ENCODE measurements at places on chromosomes 13 and 19.

GRCh38 chr19:57807541-57807940 lies 7.2 kb downstream of the ZNF552 start:
- DNase-seq: no peak

DNA sequence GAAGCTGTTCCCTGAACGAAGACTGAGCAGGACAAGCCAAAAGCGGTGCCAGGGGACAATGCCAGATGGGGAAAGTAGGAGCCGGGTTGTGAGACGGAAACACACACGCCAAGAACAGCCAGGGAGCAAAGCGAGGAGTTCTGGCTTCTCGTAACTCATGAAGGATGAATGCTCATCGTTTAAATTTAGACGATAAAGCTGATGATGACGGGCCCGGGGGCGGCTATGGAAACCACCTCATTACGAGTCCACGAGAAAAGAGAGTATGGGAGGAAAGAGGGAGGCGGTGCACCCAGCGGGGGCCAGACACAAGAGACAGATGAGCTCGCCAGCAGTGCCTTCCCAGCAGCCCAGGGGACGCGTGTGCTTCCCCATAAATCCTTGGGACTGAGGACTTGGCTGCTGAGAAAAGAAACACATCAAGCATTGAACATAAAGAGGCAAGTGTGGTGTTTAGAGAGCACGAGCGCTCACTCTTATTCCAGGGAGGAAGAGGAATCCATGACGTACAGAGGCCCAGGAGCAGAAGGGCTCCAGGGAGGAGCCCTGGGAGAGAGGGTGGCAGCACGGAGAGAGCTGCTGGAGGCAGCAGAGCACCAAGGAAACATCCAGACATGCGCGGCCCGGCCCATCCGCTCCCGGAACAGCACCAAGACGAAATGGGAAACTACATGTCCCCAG lies 70.7 kb downstream of the EPS15L1 start:
- DNase-seq: peak; percentile 59

- no peak for DNase-seq
Measured at GRCh38 chr13:67136157-67136556, 94.0 kb downstream of the PCDH9 start.

GRCh38 chr19:8648240-8648639 lies 17.8 kb downstream of the NFILZ start:
- DNase-seq: no peak

GRCh38 chr19:45809643-45810159 lies 5.4 kb downstream of the RSPH6A start:
- DNase-seq: no peak

DNA sequence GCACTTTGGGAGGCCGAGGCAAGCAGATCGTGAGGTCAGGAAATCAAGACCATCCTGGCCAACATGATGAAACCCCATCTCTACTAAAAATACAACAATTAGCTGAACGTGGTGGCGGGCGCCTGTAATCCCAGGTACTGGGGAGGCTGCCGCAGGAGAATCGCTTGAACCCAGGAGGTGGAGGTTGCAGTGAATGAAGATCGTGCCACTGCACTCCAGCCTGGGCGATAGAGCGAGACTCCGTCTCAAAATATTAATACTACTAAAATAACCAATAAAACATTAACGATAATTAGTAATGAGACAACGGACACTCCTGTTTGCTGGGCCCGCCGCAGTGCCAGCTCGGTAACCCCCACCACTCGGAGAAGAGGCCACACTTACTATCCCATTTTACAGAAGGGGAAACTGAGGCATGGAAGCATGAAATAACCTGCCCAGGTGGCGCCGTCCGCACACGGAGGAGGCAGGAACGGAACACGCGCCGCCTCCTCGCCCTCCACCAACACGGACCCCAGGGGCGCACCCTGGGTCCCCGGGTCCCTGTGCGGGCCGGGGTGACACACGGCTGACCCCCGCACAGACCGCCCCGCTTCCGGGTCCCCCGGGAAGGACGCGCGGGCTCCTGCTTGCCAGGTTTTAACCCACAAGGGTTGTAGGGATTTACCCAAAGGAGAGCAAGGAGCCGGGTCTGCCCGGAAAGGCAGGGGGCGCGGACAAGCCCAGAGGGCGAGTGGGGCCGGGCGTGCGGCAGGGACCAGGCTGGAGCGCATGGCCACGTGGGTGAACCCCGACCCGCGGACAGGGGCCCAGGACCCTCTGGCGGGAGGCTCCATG lies 1.6 kb downstream of the R3HDM4 start:
- no peak for DNase-seq

GRCh38 chr19:47469719-47470118 lies 2.0 kb downstream of the SLC8A2 start:
- DNase-seq: no peak

DNA sequence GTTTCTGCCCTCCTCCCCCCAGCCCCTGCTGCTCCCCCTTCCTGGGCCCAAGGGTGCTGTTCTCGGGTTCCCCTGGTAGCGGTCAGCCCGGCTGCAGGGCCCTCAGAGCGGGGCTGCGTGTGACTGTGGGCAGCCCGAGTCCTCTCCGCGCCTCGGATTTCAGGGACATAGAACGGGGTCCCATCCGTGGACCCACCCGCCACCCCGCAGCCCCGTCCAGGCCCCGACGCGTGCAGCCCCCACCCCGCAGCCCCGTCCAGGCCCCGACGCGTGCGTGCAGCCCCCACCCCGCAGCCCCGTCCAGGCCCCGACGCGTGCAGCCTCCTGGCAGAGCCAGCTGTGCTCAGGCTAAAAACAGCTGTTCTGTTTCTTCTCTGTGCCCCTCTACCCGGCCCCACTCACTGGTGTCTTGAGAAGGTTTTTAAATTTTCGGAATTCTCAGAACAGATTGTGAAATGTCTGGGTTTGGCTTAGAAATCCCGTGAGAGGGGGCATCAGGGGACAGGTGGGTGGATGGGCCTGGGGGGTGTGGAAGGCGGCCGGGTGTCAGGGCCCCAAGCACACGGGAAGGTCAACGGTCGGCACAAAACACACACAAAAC lies 5.5 kb upstream of the PRTN3 start:
- no peak for DNase-seq

DNA sequence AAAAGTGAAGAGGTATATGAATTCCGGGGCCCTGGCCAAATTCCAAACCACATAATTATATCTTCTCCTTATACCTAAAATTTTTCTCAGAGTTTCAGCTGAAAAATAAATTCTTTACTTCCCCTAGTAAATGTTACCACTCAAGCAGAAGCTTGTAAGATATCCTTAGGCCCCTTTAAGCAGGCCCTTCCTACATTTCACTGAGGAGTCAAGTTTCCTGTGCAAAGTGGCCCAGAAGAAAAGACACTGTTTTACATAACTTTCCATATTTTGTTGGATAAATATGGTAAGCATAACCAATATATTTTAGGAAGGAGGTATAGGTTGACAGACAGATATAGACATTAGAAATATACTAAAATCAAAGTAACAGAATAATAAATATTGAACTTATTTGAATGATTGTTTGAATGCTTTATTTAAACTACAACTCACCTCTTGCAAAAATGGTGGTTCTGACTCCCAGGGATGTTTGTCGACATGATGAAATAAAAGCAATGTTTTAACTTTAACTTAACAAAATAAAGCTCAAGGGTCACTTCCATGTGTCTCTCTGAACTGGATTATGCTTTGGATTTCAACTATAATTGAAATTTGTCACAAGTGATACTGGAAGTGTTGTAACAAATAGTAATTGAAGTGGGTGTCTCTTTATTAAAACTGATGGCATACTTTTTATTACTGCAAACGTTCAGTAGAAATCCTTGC lies 141.2 kb downstream of the SPRY2 start:
- DNase-seq: no peak

DNA sequence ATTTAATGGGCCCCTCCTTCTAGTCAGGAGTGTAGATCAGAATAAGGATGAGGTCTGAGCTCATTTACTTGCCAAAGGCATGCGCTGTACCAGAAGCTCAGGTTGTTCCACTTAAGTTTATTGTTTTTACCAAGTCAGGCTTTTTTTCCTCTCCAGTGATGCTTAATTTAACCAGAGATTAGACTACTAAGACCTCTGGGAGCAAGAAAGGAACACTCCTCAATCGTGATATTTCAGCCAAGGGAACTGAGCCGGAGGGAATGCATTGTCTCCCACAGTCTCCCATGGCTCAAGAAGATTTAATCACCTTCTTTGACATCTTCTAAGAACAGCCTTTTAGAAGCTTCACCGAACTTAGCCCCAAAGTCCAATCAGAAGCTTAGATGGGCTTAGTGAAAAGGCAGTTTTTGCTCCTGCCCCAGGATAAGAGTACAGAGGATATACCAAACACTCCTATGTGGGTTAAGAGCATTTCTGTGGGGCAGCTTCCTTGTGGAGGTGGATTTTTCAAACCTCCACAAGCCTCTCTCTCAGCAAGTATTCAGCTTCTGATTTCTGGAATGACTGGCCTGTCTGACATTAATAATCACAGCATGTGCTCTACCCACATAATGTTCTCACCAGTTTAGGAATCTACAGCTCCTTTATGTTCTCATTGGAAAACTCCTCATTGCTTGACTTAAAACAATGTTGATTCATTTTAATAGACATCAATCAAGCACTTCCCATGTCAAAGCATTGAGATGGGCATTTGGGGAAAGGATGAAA lies 322.7 kb downstream of the SUCLA2 start:
- no peak for DNase-seq

GRCh38 chr19:14030997-14031718 lies 404 bp upstream of the IL27RA start:
- no peak for DNase-seq

DNA sequence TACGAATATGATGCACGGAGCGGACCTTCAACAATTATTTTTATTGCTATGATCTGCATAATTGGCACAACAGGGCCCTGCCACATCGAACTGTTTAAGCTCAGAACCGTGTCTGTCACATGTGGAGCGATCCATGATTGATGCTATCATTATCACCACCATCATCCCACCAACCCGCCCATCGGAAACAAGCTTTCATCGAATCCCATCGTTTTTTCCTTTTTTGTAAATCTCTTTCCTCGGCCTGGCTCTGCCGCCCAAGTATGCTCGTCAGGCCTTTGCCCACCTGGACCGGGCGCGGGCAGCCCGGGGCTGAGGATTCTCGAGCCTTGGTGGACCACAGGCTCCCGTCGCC lies 533 bp upstream of the DCAF15 start:
- DNase-seq: no peak

GRCh38 chr19:18292810-18293641 lies 11.6 kb upstream of the JUND start:
- peak; percentile 73 for DNase-seq

DNA sequence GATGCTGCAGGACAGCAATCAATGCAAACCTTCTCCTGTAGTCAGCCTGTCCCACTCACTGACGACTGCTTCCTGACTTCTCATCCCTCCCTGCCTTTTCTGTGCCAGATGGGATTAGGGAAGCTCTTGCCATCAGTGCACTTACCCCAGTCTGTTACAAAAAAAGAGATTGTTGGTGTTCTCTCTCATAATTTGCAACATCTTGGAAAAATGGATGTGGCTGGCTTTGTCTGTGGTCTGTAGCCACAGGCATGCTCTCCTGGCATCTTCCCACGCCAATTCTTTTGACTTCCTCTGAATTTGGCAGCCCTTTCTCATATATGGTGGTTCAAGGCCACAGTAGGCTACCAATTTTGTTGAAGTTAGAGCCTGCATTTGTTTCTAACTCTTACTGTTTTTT lies 11.6 kb upstream of the HTR2A start:
- no peak for DNase-seq
